ENCODE measurements at places on chromosomes 5 and 9.

GRCh38 chr5:142740474-142741242 lies 29.5 kb upstream of the ARHGAP26 start:
- DNase-seq: no peak

DNA sequence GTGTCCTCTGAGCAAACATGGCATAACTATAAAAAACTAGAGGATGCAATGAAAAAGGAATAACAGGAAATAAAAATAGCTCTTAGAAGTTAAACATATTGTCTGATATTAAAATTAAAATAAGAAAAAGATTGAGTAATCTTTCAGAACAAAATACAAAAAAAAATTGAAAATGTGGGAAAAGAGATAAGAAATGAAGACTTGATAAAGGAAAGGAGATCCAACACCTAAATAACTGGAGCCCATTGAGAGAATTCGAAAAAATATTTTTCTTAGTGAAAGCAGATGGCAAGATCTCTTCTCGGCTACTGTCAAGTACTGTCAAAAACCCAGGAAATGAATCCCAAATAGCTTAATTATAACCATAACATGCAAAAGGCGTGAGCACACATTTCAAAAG lies 24.9 kb downstream of the LIFR start:
- no peak for DNase-seq

GRCh38 chr9:347667-348292 lies 133.1 kb downstream of the DOCK8 start:
- DNase-seq: peak; percentile 45

DNA sequence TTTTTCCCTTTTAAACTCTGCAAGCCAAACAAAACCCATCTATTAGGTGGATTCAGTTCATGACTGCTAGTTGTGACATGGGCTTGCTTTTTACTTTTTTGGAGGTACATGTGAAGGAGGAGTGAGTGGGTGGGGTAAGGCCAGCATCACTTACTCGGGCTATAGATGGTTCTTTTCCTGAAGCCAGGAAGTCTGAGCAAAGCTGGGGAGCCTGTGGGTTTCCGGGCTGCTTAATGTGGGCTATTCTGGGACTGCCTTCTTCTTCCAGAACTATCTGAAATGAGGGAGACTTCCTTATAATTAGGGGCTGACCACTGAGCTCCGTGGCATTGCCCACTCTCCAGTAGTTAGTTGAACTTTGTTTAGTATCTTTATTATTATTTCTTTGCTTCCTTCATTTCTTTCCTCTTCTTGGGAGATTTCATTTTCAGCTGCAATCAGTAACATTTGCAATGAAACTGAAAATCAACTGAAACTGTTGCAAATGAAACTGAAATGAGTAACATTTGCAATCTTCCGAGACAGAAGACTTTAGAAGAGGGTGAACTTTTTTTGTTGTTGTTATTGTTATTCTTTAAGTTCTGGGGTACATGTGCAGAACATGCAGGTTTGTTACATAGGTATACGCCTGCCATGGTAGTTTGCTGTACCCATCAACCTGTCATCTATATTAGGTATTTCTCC lies 204.9 kb downstream of the LRRC70 start:
- no peak for DNase-seq

GRCh38 chr5:88045931-88046461 lies 222.6 kb downstream of the TMEM161B start:
- DNase-seq: no peak

- no peak for DNase-seq
Measured at GRCh38 chr9:129309906-129310305, 131.8 kb upstream of the IER5L start.

GRCh38 chr5:5128766-5129165 lies 11.4 kb upstream of the ADAMTS16 start:
- DNase-seq: no peak

Data from HFFc6 (cell line).